ENCODE measurements at places on chromosomes 3 and 15.

GRCh38 chr3:99865321-99865720 lies 47.7 kb downstream of the CMSS1 start:
- DNase-seq: no peak

DNA sequence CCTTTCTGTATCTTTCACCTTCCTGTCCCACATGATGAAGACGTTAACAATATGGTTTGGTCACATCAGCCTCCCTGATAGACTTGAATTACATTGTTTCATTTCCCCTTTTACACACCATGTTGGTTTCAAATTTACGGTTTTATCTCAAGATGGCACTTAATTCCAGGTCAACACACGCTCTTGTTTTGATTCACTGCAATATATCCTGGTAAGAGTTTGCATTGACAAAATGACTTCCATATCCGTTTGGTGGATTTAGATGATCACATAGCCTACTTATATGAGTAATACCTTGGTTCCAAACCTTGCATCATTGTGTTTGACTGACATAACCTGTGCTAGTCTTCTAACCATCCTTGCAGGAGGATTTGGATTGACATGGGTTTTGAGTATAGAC lies 499.4 kb downstream of the ROBO1 start:
- no peak for DNase-seq

GRCh38 chr3:154023148-154023547 lies 98.0 kb upstream of the ARHGEF26 start:
- no peak for DNase-seq

DNA sequence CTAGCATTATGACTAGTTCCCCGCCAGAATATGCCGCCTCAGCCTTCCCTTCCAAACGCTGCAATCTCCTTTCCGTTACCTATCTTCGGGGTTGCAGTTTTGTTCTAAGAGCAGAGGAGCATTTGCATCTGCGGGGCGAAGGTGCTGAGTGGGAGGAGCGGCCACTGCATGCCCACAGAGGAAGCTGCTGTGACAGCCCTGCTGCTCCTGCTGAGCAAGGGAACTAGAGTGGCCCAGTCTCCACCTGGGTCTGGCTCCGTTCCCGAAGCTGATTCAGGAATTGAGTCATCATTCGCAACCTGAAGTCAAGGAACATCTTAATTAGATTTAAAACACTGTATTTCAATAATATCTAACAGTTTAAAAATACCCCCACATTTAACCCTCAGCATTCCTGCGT lies 98.2 kb upstream of the TJP1 start:
- DNase-seq: no peak

DNA sequence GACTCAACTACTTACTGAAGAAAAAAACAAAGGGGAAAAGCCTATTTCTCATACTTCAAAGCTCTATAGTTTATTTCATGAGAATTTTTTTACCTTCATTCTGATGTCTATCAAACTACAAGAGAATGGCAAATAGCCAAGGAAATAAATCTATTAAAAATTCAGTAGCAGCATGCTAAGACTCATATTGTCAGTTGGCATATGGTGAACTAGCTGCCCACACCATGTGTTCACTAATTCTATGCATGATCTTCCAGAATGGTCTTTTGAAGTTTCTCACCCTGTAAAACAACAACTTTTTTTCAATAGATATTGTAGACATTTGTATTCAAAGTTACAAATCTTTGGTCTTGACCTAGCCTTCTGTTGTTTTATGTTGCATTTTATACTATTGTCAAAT lies 386.2 kb downstream of the RSL24D1 start:
- no peak for DNase-seq

DNA sequence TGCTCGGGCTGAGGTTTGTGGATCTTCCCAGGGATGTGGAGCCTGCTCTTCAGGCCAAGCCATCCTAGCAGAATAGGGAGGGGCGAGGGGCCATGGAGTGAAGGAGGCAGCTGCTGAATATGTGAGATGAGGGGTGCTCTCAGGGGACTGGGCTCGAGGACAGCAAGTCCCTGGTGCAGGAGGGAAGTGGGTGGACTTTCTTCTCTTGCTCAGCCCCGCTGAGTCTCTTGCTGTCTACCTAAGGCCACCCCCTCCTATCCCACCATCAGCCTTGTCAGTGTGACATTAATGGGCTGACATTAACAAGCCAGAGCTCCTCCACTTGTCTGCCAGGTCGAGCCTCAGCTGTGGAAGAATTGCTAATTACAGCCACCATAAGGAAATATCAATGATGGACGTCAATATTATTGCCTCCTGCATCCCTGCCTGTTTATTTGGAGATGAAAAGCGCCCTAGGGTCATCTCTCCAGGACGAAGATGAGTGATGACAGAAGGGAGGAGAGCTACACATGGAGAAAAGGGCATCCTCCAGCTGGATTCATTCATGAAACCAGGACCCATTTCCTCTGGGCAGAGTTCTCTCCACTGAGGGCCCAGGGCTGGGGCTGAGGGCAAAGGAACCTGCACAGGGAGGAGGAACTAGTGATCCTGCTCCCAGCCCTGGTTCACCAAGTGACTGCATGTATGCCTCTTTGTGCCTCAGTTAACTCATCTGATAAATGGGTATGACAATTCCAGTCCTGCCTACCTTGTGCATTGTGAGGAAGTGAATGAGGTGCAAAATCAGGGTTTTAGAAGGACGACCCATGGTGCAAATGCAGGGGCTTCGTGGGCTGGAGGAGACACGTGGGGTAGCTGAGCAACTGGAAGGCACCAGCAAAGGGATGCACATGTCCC lies 34.9 kb upstream of the LINGO1 start:
- no peak for DNase-seq
